ENCODE measurements at places on chromosomes 4 and X.

GRCh38 chrX:132758759-132759158, 199.7 kb downstream of the HS6ST2 start:
- DNase-seq = no peak

- no peak for DNase-seq
Observed at GRCh38 chr4:74441744-74442143, 3.2 kb upstream of the AREG start.

- no peak for DNase-seq
Observed at GRCh38 chr4:54742636-54743399, 85.1 kb downstream of the KIT start.

GRCh38 chr4:126708716-126709115, 924.0 kb upstream of the INTU start:
- DNase-seq = no peak

- DNase-seq = no peak
Observed at GRCh38 chr4:18404642-18405041, 383.1 kb upstream of the LCORL start.

DNA sequence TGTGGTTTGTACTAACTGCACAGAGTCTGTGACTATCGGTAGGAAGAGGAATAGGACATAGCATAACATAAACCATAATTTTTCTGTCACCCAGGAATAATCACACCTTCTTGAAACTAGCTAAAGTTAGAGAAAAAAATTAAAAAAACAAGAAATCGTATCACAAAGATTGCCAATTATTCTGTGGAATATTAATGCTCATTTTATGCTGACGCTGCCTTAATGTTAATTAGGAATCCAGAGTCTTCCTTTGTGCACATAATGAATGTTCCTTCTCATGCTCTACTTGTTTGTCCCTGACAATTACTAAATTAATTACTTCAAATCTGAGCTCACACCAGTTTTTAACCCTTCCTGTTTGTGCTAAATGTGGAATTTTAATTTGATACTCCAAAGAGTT, 772.7 kb upstream of the EPHA5 start:
- no peak for DNase-seq

- DNase-seq = no peak
Observed at GRCh38 chr4:3369781-3370674, 71.7 kb upstream of the HGFAC start.

GRCh38 chr4:175833574-175834311, 21.7 kb upstream of the GPM6A start:
- DNase-seq = no peak

GRCh38 chr4:27272217-27272616, 411.6 kb downstream of the STIM2 start:
- no peak for DNase-seq
